ENCODE measurements at places on chromosomes 6 and 20.

GRCh38 chr6:148513145-148514071, 170.8 kb downstream of the SASH1 start:
- DNase-seq = no peak

GRCh38 chr6:127554435-127555006, 22.5 kb upstream of the C6orf58 start:
- DNase-seq = no peak

- DNase-seq = no peak
Observed at GRCh38 chr20:22579711-22580697, 4.4 kb downstream of the FOXA2 start.

DNA sequence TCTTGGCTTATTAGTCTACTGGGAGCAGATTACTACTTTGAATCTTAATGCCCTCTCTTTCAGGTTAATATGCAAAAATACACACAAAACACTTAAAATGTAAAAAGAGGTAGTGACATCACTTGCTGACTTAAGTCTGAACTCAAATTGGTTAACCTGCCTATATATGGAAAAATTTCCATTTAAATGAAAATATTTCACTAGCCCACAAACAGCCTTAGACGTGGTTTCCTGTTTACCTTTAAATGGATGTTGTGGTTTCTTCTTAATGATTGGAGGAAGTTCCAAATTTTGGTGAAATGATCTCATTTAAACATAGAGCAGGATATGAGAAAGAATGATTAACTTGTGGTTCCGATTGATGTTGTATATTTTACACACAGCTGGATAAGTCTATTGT, 553.7 kb downstream of the CD109 start:
- DNase-seq = no peak

GRCh38 chr20:32241807-32242206, 34.1 kb downstream of the POFUT1 start:
- no peak for DNase-seq

- no peak for DNase-seq
Observed at GRCh38 chr20:7765221-7765620, 175.0 kb downstream of the HAO1 start.

Measured in activated CD4-positive, alpha-beta T cell treated with anti-CD3 and anti-CD28 coated beads for 24 hours (primary cell).